ENCODE measurements at places on chromosomes 3 and 15. TPM values are rescaled to one million over a fixed set of nuclear protein-coding genes. Genes with fewer than 3 reads are reported as not detected.

CAPN3 gene
- total RNA-seq, result 0.21 TPM

GCNT3 gene
- total RNA-seq, result 179 TPM

PARP15 gene
- total RNA-seq, result not detected

ARNT2 gene
- 20.6 TPM for total RNA-seq

UBE2E2 gene
- 40.1 TPM for total RNA-seq

ARID3B gene
- 4.7 TPM for total RNA-seq

DNAH12 gene
- total RNA-seq, result 0.12 TPM

CD80 gene
- total RNA-seq, result not detected

SEMA3G gene
- 0.04 TPM for total RNA-seq

HOMER2 gene
- 15.1 TPM for total RNA-seq

SCN11A gene
- total RNA-seq, result not detected

SLC24A5 gene
- not detected for total RNA-seq
